ENCODE measurements at places on chromosomes 6 and 20.

DNA sequence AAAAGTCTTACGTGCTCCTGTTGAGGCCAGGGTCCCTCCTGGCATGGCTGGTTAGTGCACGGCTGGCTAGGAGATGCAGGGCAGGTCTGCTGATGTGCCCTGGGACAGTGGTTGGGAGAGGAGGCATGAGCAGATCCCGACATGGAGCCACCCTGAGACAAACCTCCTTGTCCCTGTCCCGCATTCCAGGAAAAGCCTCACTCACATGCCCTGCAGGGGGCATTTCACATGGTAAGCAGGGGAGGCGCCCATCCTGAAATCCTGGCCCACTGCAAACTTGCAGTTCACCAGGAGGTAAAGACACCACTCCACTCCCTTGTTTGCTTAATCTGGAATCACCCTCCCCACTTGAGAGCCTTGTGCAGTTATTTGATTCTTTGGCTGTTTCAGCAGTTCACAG is 116.7 kb upstream of the SLC24A3 start:
- DNase-seq = no peak

DNA sequence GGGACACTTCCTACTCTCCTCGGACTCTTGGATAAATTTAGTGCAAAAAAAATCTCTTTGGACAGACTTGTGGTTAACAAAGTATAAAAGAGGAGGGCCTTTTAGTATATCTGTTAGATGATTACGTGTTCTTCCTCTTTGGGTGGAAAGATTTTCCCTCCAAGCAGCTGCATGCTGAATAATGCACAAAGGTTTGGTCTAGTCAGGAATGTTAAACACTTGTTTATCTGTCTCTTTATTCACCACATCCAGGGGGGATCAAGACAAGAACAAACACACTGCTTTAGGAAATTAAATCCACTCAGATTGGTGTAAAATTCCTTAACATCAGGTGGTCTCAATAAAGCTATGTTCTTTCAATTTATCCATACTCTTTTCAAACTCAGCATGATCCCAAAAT is 260.9 kb upstream of the CHD6 start:
- DNase-seq = no peak

DNA sequence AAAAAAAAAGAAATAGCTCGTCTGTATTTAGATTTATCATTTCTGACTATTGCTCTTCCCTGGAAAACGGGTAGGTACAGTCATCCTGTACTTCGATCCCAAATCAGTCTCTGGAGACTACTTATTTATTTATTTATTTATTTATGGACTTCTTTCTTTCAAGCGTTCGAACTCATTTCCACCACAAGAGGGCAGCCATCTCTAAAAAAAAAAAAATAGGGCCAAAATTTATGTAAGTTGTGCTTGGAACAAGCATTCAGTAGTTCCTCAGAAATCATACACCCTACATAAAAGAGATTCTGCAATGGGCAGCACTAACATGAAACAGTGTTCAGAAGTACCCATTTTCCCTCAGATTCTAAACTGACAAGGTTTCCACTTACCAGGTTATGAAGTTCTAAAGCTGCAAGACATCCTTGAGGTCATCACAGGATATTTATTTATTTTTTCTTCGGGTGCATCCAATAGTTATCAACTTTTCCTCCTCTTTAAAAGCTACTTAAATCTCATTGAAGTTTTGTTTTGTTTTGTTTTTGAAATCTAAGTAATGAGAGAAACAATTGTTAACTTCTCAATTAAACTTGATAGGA is 1.9 kb upstream of the BMP2 start:
- no peak for DNase-seq

- no peak for DNase-seq
These were observed 194.6 kb upstream of the LAMP5 start for GRCh38 chr20:9319687-9320384.

DNA sequence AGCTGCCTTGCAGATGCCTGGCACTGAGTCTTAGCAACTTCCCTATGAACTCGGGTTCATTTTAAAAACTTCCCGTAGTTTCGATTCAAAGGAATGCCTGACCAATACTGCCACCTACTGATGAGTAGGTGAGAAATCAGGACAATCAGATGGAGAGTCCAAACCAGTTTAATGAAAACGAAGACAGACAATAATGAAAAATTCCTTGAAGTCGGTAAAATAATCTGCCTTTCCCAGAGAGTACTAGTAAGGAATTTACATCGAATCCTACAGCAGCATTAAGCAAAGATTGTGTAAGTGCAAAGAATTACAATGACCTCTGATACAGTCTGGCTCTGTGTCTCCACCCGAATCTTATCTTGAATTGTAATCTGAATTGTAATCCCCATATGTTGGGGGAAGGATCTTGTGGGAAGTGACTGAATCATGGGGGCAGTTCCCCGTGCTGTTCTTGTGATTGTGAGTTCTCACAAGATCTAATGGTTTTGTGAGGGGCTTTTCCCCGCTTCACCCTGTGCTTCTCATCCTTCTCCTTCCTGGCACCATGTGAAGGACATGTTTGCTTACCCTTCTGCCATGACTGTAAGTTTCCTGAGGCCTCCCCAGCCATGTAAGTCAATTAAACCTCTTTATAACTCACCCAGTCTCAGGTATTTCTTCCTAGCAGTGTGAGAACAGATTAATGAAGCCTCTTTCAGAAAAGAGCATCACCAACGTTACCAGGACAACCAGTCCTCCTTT is 134.4 kb downstream of the ARHGAP18 start:
- no peak for DNase-seq

- DNase-seq = no peak
These were observed 11.7 kb downstream of the ACOT8 start for GRCh38 chr20:45845452-45845851.

DNA sequence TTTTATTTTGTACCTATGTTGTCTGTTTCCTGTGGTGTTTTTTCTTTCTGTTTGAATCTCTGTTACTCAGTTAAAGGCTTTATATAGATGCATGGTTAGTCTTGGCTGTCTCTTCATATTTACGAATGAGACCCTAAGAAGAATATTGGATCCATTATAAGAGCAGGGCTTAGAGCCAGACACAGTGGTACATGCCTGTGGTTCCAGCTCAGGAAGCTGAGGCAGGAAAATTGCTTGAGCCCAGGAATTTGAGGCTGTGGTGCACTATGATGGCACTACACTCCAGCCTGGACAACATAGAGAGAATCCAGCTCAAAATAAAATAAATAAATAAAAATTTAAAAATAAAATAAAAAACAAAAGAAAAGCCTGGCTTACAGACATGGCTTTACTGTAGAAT is 211.1 kb downstream of the SOD2 start:
- DNase-seq = no peak

DNA sequence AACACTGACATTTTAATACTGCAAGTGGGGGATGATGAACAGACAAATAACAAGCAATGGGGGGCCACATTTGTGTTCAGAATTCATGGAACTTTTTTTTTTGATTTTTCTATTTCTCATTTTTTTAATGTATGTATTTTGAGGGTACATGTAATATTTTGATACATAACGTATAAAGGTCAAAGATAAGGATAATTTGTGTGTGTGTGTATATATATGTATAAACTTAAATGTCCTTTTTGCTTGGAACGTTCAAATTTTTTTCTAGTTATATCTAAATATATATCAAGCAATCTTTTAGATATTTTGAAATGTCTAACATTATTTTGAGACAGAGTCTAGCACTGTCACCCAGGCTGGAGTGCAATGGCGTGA is 12.3 kb upstream of the ZNF311 start:
- DNase-seq = no peak

DNA sequence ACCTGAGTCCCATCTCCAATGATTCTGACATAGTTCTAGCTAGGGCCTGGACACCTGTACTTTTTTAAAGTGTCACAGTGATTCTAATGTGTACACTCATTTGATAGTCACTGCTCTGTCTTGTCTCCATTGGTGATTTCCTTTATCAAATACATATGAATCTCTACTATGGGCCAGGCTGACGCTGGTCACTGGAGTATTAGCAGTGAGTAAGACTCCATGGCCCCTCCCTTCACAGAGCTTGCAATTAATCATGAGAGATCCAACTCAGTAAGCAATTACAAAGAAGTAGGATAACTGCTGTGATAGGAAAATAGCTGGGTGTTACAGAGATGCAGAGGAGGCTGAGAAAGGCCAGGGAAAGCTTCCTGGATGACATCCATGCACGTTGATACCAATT is 19.3 kb upstream of the SASH1 start:
- no peak for DNase-seq

DNA sequence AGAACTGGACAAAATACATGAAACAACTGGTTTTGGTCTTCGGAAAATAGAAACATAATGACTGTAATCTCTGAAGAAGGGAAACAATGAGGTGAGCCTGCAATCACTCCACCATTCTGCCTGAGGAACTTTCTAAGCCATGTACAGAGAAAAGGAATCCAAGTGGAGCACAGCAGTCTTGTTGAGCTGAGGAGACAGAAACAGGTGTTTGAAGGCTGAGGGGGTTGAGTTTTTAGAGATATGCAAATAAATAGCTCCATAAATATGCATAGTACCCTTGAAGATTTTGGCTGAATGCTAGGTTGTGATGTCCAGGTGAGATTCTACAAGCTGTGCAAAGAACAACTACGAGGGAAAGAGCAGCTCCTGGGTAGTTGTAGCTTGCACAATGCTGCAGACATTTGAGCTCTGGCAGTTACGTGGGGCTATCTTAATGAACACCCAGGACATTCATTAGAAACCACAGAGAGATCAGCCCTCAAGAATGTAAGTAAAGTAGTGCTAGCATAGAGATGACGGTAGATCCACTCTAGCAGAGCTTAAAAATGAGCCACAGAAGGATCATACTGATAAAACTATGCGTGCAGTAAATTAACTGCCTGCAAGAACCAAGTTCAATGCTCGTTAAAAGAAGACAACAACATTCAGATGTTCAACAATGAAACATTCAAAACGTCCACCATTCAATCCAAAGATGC is 24.3 kb downstream of the TUBB2B start:
- no peak for DNase-seq

- DNase-seq = no peak
These were observed 823 bp downstream of the NHLRC1 start for GRCh38 chr6:18121580-18122127.

- no peak for DNase-seq
These were observed 1.3 kb upstream of the VIP start for GRCh38 chr6:152749336-152749735.

DNA sequence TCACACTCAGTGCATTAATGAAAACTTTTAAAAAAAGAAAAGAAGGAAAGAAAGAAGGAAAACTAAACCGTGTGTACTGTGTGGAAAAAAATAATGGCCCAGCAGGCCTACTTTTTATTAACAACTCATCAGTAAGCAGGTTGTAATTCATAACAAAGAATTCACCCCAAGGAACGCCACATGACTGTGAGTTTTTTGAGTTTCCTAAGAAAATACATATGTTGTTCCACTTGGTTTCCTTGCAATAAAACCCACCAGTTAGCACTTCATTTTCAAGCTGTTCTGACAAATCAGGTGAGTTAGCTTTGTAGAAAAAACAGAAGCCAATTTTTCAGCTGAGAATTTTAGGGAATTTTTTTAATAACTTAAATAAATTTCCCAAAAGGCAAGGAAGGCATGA is 259.3 kb upstream of the TBX18 start:
- DNase-seq = no peak

DNA sequence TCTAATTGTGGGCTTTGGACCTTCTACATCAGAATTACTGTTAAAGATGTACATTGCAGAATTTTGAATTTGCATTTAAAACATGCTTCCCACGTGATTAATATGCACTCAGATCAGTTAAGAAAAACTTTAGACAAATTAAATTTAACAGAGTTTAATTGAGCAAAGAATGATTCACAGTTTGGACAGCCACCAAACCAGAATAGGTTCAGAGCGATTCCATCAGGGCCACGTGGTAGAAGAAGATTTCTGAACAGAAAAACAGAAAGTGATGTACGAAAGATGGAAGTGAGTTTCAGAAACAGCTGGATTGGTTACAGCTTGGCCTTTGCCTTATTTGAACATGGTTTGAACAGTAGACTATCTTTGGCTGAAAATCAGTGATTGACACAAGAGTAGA is 704.2 kb upstream of the MAP3K7 start:
- no peak for DNase-seq

- DNase-seq = no peak
These were observed 1279.9 kb upstream of the EYS start for GRCh38 chr6:66986940-66987339.

- no peak for DNase-seq
These were observed 686.9 kb downstream of the BCKDHB start for GRCh38 chr6:80793411-80793810.

GRCh38 chr6:13413900-13414555 is 73.4 kb downstream of the GFOD1 start:
- no peak for DNase-seq

GRCh38 chr6:55469951-55470366 is 109.0 kb downstream of the HMGCLL1 start:
- DNase-seq = no peak

DNA sequence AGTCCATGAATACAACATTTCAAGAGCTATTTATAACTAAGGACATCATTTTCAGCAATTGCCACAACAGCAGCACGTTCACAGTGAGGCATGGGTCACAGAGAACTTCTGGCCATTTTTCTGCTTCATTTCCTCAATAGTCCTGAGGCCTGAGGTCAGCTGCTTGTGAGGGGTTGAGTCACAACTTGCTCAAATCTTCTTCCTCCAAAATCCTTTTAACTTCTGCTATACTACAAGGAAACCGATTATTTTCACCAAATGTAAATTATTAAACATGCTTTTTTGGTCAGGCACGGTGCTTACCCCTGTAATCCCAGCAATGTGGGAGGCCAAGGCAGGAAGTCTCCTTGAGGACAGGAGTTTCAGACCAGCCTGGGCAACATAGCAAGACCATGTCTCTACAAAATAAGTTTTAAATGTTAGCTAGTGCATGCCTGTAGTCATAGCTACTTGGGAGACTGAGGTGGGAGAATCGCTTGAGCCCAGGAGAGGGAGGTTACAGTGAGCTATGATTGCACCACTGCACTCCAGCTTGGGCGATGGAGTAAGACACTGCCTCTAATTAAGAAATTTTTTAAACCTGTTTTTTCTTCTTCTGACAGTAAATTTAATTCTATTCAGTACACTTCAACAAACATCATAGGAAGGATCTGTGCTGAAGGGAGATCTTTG is 11.1 kb upstream of the SLC16A10 start:
- DNase-seq = no peak

DNA sequence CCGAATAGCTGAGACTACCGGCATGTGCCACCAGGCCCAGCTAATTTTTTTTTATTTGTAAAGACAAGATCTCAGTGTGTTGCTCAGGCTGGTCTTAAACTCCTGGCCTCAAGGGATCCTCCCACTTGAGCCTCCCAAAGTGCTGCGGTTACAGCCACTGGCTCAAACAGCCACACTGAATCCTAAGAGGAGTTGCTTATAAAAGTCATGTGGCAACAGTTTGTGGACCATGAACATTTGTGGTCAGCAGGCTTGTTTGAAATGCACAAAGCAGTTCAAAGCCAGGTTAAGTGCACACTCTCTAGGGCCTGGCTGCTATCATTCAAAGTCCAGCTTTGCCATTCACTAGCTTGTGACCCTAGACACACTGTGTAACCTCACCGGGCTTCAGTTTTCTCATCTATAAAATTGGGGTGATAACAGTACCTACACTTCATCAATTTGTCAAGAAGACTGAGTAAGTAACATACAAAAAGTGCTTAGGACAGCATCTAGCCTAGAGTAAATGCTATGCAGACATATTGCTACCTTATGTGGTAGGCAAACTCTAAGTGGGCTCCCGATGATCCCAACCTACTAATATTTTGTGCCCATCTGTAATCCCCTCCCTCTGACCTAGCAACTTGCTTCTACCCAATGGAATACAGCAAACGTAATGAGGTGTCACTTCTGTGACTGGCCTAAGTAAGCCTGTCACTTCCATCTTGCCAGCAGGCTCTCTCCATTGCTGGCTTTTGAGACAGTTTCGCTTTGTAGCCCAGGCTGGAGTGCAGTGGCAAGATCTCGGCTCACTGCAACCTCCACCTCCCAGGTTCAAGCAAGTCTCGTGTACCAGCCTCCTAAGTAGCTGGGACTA is 122.9 kb downstream of the ZMYND8 start:
- no peak for DNase-seq
